ENCODE measurements at places on chromosomes 13 and 19.
A peak's percentile ranks its signal among the peaks of the same experiment; 100 is the strongest.

DNA sequence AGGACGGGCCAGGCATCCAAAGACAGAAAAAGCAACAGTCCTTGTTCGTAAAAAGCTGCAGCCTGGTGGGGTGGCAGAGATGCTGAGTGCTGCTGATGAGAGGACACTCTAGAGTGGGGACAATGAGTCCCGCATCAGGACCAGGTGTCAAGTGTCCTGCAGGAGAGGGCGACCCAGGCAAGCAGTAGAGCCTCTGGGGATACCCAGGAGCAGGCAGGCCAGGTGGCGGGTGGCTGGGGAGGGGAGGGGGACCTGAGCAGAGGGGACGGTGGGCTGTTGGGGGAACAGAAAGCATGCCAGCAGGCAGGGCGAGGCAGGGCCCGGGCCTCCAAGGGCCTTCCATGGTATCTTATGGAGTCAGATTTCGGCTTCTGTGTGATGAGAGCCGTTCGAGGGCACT is 35.8 kb downstream of the GGACT start:
- no peak for DNase-seq

DNA sequence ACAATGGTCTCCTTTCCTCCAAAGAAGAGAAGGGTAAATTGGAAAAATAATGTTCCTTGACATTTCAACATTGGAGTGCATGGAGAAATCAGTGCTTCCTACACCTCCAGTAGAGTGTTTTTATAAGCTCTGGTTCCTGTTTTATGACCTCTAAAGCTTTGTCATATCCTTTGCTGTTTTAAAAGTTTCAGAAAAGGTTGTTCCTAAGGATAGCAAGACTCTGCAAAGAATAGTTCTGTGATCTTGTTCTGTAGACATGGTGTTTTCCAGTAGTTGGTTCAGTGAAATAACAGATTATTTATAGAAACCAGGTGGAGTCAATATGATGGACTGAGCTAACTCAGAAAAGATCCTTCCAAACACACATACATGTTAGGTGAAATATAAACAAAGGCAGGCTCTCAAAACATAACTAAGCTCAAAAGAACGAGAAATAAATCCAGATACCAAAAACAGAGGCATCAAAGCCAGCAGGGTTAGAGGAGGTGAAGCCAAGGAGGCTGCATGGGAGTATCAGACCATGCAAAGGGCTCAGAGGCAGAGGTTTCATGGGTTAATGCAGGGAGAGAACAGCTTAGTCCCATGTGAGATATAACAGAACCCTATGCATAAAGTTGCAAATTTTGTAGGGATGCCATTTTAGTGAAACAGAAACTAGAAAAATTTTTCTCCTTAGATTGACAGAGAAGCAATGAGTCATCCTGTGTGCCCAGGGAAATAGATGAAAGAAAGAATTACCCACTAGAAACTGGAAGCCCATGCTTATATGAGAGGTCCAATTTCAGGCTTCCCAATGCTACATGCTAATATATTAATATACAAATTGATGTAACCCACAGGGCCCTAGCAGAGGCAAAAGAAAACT is 44.3 kb downstream of the SHISA2 start:
- no peak for DNase-seq

- no peak for DNase-seq
These were observed 549.4 kb upstream of the SLITRK1 start for GRCh38 chr13:84431646-84432045.

DNA sequence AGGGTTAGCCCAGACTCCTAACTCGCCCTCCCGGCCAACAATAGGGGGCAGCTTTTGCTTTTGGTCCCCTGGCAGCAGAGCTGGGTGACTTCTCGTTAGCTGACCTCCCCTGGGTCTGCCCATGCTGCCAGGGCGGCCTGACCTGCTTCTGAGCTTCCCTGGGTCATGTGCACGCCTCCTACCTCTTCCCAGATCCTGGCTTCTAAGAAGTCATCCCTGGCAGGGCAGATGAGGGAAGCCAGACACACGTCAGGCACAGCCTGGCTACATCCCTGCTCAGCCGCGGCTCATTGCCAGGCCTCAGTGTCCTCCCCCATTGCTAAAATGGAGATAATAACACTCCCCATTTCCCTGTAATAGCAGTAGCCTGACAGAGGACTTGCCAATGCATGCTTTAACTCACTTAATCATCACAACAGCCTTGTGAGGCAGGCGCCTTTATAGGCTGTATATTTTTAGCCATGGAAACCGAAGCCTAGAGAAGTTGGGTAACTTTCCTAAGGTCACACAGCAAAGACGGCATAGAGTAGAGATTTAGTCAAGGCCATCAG is 2.1 kb downstream of the KCNK6 start:
- DNase-seq = peak; percentile 72

- DNase-seq = peak; percentile 20
These were observed 459.8 kb downstream of the FGF14 start for GRCh38 chr13:101942038-101942437.

GRCh38 chr13:32936716-32937115 is 79.5 kb upstream of the KL start:
- DNase-seq = no peak

DNA sequence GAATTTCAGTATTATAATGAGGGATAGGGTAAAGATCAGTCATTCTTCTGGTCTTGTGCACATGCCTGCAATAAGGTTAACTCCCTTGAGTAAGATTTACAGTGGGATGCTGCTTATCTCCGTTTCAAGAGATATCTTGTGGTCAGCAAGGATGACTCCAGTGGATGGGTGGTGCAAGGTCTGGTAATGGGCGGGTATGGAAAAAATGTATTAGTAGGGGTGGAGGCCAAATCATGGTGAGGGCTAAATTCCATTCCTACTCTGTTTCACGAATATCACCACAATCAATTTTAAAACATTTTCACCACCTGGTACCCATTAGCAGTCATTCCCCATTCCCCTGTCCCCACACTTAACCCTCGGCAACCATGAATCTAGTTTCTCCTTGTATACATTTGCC is 40.6 kb downstream of the CCDC122 start:
- DNase-seq = no peak

GRCh38 chr19:8552810-8553209 is 24.4 kb downstream of the MYO1F start:
- DNase-seq = peak; percentile 41

DNA sequence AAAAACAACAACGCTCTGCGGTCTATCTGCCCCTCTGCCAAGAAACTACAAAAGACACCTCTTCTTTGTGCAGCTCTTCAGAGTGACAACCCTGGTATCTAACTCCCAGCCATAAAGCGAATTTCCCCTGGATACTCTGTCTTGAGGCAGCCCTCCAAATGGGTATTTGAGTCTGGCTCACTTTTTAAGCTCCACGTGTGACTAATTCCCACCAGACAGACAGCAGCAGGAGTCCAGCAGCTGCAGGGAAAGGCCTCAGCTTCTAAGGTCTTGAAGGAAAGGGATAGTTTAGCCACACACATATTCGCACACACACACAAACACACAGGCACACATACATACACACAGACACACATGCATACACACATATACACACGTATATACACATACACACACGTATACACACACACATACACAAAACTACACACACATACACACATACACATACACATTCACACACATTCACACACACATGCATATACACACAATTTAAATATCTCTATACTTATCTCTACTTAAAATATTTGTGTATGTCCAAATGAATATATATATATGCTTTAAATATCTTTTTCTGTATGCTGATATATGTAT is 188.8 kb downstream of the TSHZ3 start:
- no peak for DNase-seq

DNA sequence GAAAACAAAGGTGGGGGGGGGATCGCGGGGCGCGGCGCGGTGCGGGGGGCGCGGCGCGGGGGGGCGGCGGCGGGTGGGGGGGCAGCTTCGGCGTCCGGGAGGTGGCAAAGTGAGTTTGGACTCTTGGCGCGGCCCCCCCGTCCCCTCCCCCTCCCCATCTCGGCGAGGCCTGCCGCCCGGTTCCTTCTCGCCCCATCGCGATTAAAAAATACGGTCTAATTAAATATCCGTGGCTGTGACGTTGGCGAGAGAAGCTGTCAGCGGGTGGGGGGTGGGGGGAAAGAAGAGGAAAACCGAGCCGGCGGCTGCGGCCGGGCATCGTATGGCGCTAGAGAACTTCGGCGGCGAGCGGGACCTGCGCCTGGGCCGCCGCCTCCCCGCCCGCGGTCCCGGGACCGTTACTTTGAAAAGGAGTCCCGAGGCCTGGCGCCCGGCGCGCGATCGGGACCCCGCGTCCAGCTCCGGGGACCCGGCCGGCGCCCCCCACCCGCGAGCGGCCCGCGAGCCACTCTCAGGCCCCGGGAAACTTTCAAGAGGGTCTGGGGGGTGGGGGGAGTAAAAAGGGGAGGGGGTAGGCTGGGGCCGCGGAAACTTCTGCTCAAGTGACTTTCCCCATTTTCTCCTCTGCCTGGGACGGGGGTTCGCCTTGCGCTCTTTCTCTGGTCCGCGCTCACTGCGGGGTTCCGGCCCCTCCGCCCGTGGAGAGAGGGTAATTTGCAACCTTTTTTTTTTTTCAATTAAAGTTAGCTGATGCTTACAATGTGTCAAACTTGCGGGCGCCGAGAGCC is 146.3 kb upstream of the ZNF536 start:
- no peak for DNase-seq

GRCh38 chr19:49727217-49728030 is 35.7 kb downstream of the TSKS start:
- no peak for DNase-seq

- DNase-seq = no peak
These were observed 398.9 kb downstream of the GPC6 start for GRCh38 chr13:93625536-93625935.

DNA sequence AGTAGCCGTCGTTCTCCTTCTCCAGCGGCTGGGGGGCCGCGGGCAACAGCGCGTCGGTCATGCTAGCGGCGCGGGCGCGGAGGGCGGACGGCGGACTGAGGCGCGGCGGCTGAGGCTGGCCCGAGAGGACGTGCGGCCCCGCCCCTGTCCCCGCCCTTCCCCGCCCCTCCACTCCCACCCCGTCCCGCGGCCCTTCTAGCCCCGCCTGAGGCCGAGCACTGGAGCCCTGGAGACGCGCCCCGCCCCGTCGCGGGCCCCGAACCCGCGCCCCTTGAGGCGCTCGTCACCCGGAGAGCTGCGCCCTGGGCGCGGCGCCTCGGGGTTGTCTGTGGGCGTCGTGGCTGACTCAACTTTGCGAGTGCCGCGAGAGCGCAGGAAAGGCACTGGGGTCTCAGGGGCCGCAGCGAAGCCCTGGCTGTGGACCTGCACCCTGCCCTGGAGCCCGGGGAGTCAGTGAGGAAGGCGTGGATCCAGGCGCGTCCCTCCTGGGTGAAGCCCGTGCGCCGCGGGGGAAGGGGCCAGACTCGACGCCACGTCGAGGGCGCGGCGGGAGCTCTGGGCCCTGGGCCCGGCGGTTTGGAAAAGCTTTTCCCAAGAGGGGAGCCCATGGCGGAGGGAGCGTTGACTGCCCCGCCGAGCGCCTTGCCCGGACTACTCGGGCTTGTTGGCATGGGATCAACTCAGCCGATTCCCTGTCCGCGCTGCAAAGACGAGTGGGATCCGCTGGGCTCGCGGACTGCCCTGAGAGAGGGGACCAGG is at the start of gene RHPN2:
RHPN2 (minus strand) TSS at position 97 of the 759 bp plus-strand sequence; CDS start at position 61, 36 bp downstream.
- DNase-seq = peak; percentile 74

- no peak for DNase-seq
These were observed 87.3 kb upstream of the ABCC4 start for GRCh38 chr13:95388420-95389079.

GRCh38 chr13:104461049-104461448 is 1394.8 kb upstream of the SLC10A2 start:
- no peak for DNase-seq

GRCh38 chr19:31350693-31351055 is 1.4 kb upstream of the TSHZ3 start:
- DNase-seq = no peak

DNA sequence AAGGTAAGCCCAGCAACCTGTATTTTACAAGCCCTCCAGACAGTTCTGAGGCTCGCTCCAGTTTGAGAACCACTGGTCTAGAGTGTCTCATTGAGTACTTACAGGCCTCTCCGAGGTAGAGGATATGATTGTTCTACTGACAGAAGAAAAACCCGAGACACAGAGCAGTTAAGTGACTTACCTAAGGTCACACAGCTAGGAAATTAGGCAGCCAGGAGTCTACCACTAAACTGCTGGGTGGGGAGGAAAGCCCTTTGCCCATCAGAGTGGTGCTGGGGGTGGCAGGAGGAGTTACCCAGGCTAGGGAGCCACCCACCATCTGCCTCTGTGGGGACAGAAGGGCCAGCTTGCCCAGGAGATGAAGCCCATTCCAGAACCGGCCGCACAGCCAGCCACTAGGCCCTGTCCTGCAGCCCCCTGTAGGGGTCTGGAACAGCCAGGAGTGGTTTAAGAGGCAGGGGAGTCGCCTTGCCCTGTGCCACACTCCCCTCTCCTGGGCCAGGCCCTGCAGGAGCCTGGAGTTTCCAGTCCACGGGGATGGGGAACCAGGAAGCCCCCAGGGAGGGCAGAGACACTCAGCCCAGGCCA is 703 bp downstream of the RASGRP4 start:
- DNase-seq = no peak

- no peak for DNase-seq
These were observed 7.8 kb downstream of the SMARCA4 start for GRCh38 chr19:10968527-10969135.

DNA sequence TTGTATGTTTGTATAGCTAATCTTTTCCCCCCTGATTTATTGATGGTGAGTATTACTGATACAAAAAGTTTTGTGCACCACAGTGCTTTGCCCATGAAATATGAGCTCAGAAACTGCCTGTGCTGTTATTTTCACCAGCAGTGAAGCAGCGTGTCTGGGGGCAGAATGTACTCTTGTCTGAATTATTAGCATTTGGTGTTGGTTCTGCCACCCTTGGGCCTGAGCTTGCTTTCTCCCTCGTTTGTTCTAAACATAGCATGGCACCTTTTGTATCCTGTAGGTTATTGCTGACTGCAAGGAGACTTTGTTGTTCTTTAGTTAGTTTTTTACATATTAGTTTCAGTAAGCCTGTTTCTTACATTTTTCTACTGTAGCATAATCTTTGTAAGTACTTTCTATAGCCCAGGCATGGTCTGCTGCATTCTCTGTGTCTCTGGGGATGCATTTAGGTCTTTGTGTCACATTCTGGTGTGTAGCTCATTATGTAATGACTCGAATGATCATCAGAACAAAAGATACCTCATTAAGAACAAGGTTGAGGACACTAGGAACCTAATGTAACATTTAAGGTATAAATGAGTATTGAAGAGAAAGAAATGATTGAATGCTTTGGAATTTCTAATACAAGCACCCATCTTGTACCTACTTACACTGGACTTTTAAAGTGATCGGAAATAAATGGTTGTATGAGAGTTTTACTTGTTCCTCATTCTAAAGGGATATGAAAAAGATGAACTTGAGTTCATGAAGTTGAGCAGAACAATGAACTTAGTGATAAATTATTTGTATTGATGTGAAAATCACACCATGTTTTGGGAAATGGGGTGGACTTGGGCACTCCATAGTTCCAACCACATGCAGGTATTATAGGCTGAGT is 50.3 kb upstream of the GPI start:
- DNase-seq = no peak
